Caudate nucleus (tissue), 63 donors: ENCODE measurements at places on chromosomes 4 and X.

GRCh38 chr4:114674080-114674479 lies 75.5 kb downstream of the UGT8 start:
- no peak for DNase-seq

DNA sequence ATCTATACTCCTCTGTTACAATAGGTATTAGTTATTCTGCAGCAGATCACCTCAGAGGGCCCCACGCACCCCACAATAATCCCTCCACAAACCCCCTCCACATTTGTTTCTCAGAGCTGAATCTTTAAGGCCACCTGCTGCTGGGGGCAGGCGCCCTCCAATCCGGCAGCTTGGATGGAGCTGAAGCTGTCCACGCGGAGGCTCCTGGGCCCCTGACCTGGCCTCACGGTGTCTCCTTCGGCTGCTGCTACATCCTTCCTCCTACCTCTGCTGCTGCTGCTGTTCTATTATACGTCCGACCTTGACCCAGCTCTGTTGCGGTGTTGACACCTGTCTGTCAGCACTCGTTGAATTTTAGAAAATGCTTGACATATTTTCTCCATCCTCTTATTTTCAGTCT lies 430.2 kb upstream of the ZFP42 start:
- no peak for DNase-seq

DNA sequence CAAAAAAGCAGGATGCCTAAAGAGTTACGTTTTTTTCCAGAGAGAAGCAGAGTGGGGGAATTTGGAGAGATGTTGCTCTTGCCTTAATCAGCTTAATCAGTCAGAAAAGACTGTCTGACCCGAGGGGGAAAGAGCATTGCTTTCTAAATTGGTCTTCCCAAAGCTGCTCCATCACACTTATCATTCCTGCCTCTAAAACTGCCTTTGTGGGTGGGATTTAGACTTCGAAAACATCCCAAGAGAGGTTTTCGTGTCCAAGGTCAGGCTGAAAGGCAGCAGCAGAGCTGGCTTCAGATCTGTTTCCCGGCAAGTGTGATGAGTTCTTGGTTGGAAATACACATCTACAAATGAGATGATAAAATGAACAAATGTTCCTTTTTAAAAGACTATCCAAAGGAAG lies 155.2 kb downstream of the SH2D1A start:
- no peak for DNase-seq

- no peak for DNase-seq
Observed at GRCh38 chr4:99945718-99946355, 581 bp downstream of the DNAJB14 start.

DNA sequence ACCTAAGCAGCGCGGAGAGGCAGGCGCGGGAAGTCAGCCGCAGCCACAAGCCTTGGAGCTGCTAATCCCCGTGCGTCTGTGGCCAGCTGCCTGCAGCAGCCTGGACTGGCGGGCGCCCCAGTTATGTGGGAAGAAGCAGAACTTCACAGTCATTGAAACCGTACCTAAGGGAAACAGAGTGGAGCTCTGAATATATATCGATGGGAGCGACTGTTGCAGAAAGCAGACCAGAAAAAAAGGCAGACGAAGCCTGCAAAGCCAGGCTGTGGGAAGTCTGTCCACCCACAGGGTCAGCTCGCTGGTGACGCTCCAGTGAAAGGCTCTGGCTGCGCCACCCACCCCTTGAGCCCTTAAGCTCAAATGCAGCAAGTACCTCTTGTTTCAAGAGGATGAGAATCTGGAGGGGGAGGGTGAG lies 24.7 kb downstream of the KCNE5 start:
- no peak for DNase-seq
